NCI-H1417 treated with DMSO at 0.1 percent for 48 hours (cell line): ENCODE measurements at places on chromosomes 13 and 19.

DNA sequence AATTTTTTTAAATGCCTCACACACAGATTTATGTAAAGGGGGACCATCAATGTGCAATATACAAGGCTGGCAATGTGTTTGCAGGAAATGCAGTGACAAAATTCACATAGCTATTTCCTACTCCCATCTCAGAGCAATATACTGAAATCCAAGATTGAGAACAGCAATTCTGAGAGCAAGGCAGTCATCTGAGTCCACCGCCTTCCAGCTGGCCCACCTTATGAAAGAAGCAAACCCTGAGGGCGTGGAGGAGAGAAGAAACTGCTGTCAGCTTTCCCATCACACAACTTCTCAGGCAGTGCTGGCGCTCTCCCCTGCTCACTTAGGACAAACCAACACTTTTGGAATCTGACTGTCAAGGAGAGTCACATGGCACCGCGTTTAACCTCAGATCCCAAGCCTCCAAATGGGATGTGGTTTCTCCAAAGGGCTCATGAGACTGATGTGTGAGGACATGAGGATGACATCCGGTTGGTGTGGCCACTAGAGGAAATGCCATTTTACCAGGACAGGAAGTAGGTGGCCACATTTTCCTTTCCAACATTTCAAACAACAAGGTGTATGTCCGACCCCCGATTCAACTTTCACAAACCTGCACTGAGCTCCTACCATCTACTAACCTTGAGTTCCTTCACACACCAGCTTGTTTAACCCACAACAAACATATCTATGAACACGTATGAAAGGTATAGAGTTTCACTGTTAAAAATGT, 3.7 kb upstream of the DOCK9 start:
- DNase-seq, result no peak

- DNase-seq, result no peak
Measured at GRCh38 chr19:47518854-47519253, 4.0 kb upstream of the NAPA start.

DNA sequence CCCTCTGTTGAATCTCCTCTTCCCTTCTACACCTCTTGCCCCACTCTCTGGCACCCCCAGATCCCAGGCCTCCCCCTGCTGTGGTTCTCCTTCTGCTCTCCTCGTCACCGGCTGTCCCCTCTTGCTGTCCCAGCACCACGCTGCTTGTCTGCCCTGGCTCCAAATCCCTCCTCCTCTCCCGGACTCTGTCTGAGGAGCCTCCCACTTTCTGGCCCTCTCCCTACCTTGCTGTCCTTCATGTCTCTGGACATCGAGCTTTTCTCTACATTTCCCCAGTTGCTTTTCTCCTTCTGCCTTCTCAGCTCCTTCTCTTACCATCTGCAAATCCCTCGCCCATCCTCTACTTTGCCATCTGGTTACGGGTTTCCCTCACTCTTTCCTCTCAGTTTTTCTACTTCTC, 1.2 kb downstream of the ZNF347 start:
- DNase-seq, result no peak

- no peak for DNase-seq
Measured at GRCh38 chr19:42261763-42262162, 6.8 kb upstream of the ERF start.

GRCh38 chr19:42474743-42475142, 32.0 kb upstream of the CXCL17 start:
- no peak for DNase-seq

GRCh38 chr19:16301999-16302694, 22.5 kb upstream of the KLF2 start:
- no peak for DNase-seq

- no peak for DNase-seq
Measured at GRCh38 chr19:8324186-8325050, 3.1 kb downstream of the RPS28 start.

DNA sequence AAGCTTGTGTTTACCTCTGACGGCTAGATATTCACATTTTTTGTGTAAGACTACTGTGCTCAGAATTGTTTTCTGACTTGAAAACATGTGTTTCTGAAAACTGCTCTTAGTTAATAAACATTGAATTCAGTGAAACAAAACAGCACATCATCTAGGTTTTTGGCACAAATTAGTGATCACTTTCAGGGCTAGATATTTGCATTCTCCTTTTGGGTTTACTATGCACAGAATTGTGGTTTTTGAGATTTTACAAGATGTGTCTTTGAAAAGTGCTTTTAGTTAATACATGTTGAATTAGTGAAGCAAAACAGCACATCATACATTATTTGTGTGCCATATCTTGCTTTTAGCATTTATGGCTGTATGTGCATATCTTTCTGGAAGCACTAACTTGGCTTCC, 8.2 kb upstream of the PARP4 start:
- no peak for DNase-seq
